Stimulated activated CD8-positive, alpha-beta memory T cell treated with anti-CD3 and anti-CD28 coated beads, Interleukin-7, amount 100 ng/mL, for 1 hour (primary cell): ENCODE measurements at places on chromosomes 11 and 22.

- DNase-seq: no peak
Measured at GRCh38 chr22:42026705-42027104, 28.1 kb downstream of the WBP2NL start.

DNA sequence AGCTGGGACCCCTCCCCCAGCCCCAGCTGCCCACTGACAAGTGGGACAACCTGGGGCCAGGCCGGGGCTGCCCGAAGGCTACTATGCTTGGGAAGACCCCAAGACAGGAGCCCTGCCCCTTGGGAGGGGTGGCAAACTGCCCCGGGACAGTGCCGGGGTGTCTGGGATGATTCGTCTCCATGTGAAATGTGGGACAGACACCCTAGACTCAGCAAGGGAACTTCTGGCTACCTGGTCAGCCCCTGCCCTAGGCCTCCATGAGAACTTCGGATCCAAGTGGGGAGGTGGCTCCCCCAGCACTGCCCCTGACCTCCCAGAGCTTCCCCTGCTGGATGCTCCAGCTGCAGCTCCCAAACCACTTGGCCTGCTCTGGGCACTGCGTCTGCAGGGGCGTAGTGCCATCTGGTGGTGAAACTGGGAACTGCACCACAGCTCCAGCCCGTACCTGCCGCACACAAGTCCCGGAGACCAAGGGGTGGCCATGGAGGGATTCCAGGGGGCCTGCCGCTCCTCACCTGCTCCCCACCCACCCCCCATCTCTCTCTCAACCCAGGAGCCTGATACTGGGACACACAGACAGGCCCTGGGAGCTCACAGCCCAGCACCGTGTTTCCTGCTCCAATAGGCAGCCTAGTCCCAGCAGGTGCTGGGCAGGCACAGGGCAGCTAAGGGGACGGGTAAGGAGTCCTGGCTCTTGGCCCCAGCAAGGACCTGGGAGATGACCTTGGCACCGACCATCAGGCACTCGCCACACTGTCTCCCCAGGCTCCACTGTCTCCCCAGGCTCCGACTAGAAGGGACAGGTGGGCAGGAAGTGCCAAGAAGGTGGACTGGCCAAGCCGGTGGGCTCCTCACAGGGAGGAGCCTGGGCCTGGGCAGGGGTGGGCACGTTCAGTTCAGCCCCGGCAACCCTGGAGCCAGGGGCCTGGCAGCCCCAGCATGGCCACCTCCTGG, 194.1 kb downstream of the IGLL1 start:
- DNase-seq: peak; percentile 68

DNA sequence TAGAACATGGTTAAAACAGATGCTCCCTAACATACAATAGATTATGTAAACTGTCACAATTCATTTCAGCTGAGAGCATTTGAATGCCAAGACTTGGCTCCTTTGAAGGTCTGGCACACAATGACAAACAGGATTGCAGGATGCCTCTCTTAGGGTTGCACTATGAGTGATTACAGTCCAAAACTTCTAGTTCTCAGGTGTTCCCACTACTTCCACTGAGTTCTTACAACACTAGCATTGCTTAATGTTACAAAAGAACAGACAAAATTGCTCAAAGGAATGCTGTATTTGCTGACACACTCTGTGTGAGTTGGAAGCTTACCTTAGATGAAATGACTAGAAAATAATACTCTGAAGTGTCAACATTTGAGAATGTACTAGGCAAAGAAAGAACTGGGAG, 2413.8 kb upstream of the RAG2 start:
- no peak for DNase-seq

- DNase-seq: no peak
Measured at GRCh38 chr11:77779935-77780334, 40.6 kb downstream of the RSF1 start.

DNA sequence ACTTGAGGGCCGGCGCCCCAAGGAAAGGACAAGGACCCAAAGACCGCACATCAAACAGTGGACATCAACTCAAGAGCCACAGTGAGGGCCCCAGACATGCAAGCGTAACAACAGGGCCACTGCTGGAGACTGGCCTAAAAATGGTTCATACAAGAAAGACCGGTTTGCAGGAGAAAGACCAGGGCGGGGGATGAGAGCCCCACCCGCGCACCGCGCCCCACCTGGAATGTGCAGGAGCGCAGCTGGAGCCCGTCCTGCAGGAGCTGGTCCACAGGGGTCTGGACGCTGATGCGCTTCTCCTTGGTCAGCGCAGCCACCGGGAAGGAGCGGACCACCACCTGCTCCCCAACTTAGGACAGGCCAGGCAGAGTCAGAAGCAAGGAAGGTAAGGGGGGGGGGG, 13.9 kb downstream of the SBF1 start:
- no peak for DNase-seq

DNA sequence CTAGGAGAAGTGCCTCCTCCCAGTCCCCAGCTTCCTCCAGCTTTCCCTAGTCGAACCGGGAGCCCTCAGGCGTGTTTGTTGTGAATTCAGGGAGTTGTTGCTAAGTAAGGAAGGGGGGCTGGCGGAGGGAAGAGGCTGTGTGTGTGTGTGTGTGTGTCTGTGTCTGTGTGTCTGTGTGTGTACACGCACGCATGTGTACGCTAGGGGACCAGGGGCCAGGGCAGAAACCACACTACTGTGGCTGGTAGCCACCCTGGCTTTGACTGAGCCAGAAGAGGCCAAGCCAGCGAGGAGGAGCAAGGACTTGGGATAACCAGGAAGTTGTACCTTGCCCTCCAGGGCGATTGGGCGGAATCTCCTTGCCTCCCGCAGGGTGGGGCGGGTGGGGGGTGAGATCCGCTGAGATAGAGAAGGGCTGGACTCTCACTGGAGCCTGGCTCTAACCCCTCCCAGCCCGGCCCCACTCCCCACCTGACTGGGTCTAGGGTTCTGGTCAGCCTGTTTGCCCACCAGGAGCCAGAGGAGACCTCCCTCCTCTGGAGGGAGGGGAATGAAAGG, 7.5 kb downstream of the BCL9L start:
- DNase-seq: no peak

- DNase-seq: no peak
Measured at GRCh38 chr11:134685793-134686380, 273.8 kb upstream of the B3GAT1 start.

- no peak for DNase-seq
Measured at GRCh38 chr11:2647167-2647566, 52.6 kb downstream of the KCNQ1OT1 start.

- DNase-seq: no peak
Measured at GRCh38 chr11:19868871-19869270, 156.2 kb downstream of the NAV2 start.

DNA sequence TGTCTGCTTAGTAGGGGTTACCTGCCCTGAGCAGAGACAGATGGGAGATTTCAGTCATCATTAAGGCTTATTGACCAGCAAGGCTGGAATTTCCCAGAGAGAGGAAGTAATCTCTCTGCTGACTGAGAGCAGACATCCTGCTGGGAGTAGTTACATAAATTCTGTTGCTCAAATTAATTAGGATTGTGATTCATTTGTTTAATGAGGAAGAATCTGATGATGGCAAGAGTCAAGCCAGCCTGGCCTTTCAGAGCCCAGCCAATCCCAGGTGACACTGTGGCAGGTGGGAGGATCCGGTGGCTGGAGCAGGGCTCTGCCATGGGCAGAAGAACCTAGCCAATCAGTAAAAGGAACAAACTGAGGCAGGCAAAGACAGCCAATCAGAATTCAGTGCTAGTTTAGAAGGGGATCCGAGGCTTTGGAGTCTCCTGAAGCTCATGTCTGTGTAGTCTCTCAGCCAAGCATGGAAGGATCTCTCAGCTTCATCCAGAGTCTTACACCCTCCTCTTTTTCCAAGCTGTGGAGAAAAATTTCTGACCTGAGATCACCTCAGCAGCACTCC, 61.2 kb upstream of the CHST1 start:
- DNase-seq: no peak

- DNase-seq: no peak
Measured at GRCh38 chr11:111918390-111919256, at the start of gene C11orf52. TSS of gene C11orf52 (plus strand) at chr11:111918913. CDS start at chr11:111918973, 60 bp downstream.

GRCh38 chr11:19651028-19651427, 61.6 kb upstream of the NAV2 start:
- no peak for DNase-seq

- no peak for DNase-seq
Measured at GRCh38 chr22:36360011-36360410, 27.8 kb downstream of the MYH9 start.

DNA sequence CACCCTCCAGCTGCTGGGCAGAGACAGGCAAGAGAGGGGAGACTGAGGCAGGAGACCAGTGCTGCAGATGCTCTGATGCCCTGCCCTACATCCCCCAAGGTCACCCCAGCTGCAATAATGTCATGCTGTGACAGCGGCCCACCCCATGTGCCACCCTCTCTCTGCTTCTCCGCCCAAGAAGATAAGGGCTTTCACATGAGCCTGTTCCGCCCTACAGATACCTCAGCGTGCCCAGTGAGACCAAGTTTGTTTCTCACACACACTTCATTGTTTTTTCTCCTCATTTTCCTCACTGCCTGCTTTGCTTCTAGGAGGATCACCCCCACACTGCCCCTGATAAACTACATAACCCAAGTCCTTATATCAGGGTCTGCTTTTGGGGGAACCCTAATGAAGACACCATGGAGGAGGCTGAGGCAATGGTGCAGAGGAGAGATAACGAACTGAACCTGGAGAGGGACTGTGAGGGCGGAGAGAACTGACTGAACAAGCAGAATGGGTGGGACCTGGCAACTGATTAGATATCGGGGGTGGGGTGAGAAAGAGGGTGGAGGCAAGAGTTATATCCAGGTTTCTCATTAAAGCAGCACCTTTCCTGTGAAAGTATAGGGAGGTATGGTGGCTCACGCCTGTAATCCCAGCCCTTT, 37.5 kb upstream of the TSKU start:
- no peak for DNase-seq

- DNase-seq: no peak
Measured at GRCh38 chr22:42001121-42001520, 2.5 kb downstream of the WBP2NL start.

DNA sequence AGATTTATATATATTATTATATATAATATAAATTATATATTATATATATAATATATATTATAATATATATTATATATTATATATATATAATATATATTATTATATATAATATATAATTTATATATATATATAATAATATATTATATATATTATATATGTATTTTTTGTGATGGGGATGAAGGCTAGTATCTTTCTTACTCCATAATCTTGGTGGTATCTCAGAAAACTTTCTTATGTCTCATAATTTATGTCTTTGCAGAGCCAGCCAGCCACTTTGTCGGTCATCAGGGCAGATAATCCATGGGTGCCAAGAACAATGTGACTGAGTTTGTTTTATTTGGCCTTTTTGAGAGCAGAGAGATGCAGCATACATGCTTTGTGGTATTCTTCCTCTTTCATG, at the start of gene OR4S1:
Gene OR4S1, plus strand, starts transcription at position 301 of the 400 bp plus-strand sequence. Its CDS starts 0 bp downstream, at position 301.
- no peak for DNase-seq
